ENCODE measurements at places on chromosomes 12 and 14.

DNA sequence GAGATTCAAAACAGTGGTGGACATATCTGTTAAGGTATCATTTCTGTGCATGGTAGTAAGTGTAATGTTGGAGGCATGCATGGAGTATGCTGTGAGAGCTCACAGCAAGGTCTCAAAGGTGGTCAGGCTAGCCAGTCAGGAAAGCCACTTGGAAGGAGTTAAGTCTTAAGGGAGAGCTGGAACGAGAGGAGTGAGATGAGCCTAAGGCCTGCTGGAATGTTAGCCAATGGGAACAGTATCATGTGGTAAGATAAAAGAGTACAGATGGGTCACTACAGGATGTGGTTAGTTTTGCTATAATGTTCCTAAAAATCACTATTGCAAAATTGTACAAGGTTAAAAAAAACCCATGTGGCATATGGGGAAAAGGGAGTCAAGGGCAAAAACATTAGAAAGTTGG lies 311.7 kb upstream of the E2F7 start:
- DNase-seq, result no peak

GRCh38 chr12:71935594-71935993 lies 3.1 kb upstream of the TPH2 start:
- no peak for DNase-seq

DNA sequence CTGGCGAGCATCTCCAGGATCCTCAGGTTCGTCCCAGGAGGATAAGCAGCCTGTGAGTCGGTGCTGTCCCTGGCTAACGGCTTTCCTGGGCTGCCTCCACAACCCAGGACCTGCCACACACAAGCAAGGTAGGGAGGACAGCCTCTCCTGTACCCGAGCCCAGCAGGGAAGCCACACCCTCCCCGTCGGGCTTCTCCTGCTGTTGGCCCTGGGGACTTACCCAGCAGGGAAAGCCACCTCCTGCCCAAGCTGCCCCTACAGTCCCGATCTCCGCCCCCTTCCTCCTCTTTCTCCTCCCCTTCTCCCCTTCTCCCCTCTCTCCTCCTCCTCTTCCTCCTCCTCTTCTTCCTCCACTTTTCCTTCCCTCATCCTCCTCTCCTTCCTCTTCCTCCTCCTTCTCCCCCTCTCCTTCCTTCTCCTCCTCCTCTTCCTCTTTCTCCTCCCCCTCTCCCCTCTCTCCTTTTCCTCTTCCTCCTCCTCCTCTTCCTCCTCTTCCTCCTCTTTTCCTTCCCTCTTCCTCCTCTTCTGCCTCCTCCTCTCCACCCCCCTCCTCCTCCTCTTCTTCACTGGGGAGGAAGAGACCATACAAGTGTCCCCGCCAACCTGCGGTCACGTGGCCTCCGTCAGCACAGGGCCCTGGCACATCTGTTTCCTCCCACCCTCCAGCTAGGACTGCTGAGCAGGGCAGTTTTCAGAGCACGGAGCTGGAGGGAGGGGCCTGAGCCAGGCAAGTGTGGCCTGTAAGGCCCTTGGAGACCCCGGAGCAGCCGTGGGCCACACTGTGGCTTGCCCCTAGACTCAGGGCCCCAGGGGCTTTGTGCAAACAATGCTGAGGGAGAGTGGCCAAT lies 17.3 kb upstream of the RFLNA start:
- no peak for DNase-seq

DNA sequence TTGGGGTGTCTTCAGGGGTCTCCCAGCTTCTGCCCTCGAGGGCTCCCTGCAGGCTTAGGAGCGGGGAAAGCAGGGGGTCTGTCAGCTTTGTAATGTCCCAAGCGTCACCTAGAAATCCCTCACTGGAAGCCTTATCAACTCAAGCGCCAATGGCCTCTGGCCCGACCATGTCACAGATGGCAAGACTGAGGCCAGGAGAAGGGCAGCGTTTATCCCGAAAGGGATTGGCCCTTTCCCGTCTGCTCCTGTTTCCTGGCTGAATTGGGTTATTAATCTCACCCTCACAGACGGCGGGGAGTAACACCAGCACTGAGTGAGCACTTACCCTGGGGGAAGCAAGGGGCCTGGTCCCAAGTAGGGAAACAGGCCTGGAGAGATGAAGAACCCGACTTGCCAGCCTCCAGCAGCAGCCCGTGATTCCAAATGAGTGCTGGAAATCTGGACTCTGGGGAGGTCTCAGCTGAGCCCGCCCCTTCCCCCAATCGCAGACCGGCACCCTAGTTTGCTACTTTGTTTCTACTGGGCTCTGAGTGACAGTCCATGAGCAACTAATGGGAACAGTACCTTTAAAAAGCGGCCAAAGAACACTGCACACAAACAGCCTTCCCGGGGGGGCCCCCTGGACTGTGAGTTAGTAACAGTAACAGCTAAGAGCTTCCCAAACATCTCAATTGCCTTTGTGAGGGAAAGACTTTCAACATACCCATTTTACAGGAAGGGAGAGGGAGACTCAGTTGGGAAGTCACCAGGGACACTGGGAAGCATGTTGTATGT lies 2.1 kb upstream of the NCOR2 start:
- DNase-seq, result no peak

GRCh38 chr12:123761841-123762714 lies at the start of gene DNAH10:
TSS of gene DNAH10 (plus strand) at chr12:123762301. CDS start at chr12:123762337, 36 bp downstream.
- no peak for DNase-seq

DNA sequence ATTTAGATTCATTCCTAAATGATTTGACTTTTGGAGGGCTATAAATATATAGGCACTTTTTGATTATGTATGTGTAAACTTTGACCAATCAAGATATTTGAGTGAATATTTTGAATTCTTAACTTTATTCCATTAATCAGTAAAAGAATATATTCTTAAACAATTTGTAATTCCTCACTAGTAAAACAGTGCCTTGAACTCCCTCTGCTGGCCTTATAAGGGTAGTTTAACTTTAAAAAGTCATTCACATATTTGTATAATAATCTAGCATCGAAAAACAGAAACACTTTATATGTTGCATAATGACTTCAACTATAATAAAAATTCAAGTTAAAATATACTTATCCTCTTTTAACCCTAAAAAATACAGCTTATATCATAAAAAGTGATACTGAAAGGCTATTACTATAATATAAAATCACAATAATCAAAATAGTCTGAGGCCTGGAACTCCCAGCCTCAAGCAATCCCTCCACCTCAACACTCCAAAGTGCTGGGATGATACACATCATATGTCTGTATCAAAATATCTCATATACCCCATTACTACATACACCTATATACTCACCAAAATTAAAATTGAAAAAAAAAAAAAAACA lies 31.2 kb downstream of the CCDC59 start:
- peak; percentile 47 for DNase-seq

DNA sequence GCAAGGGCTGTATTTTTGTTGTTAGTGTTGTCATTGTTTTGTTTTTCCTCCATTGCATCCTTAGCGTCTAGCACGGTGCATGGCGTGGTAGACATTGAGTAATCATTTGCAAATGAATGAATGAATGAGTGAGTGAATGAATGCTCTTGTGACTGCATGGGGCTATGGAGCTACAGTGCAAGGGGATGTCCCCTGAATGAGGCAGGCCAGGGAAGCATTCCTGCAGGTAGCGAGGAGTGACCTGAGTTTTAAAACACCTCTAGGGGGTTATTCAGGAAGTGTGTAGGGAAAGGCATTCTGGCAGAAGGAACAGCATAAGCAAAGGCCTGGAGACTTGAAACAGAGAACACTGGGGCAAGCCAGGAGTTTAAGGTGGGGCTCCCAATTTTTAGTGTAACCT lies 16.9 kb downstream of the MYL2 start:
- no peak for DNase-seq

DNA sequence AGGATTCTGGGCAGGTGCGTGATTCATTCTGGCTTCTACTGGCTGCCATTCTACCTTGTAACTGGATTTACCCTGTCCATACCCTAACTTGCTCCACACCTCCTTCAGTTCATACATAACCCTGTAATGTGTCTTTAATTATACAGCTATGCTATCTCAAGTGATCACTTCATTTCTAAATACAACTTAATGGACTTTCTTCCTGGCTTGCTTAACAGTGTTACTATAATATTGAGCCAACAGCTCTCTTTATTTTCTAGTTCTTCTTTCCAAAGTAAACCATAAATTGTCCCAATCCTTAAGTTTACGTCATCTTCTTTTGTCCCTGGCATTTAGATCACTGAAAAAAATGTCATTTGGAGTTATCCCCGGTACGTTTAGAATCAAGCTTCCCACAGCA lies 75.9 kb upstream of the KCNJ8 start:
- DNase-seq, result no peak

DNA sequence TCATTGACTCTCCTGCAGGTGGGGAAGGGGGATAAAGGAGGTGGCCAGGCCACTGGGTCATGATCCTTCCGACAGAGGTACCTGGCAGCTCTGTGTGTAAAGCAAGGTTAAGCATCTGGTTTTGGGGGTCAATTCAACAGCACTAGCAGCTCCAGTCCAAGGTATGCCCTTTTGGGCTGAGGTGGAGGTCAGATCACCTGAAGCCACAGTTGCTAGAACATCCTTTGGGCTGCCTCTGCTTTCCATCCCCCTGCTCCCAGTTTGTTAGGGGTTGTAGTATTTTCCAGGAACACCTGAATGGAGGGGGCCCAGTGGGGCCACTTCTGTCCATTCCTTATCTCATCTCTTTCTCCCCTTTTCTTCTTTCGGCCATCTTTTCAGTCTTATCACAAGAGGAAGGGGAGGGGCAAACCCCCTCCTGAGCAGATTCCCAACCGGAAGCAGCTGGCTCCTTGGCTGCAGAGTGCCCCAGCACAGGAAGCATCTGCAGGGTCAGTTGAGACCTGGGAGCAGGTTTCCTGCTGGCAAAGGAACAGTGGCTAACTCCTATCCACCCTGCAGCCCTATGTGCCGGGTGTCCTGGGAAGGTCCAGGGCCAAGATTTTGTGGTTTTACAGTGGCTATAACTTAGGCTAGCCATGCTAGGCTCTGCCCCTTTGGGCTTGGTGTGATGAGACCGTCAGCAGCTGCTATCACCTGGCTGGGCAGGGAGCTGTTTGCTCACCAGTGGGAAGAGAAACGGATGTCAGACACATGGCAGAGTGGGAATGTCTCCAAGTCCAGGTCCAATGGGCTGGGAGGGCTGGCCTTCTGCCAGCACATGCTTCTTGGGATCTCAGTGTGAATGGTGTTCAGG lies 40.2 kb downstream of the SH2B3 start:
- peak; percentile 42 for DNase-seq

DNA sequence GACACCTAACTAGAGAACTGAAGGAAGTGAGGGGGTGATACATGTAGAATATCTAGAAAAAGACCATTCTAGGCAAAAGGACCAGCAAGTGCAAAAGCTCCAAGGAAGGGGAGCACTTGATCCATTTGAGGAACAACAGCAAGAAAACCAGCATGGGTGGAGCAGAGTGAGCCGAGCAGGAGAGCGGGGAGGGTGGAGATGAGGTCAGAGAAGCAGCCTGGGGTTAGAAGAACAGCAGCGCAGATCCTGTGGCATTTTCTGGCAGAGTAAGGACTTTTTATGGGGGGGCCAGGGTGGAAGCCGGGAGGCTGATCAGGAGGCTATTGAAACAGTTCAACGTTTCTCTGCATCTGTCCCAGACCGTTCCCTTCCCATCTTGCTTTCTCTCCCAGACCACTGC lies 24.5 kb upstream of the TMCC3 start:
- no peak for DNase-seq

DNA sequence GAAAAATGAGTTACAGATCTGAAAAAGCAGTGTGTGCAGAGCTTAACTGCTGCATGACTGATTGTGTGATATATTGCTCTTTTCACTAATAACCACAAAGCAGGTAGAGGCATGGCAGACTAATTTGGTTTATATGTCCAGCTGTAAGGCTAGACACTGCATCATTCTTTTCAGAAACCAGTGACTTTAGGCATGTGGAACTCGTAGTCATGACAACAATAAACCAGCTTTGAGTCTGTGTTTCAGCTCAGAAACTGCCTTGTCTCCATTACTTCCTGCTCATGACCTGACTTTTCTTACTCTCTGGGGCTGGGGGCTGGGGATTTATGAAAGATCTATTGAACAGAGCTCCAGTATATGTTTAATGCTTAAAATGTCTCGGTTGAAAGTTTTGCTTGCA lies 146.8 kb upstream of the LRIG3 start:
- DNase-seq, result peak; percentile 91

- no peak for DNase-seq
Measured at GRCh38 chr12:61536525-61536924, 723.7 kb upstream of the USP15 start.

DNA sequence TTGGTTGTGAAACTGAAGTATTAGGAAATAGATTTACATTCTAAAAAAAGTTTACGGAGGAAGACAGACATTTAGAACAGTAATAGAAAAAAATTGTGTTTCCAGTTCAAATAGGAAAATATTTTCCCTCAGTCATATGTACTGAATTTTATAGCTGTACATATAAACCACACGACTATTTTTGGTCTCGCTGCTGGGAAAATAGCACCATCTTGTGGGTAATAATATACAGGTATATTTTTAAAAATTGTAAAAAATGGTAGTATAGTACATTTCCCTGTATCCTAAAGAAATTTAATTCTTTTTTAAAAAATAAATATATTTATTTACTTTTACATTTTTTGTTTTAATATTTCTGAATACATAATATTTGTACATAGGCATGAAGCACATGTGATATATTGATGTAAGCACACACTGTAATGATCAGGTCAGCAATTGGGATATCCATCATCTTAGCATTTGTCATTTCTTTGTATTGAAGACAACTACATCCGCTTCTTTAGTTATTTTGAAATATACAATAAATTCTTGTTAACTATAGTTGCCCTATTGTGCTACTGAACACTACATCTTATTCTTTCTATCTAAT lies 168.6 kb downstream of the ALX1 start:
- DNase-seq, result no peak

GRCh38 chr12:50625029-50625925 lies 120.5 kb downstream of the DIP2B start:
- no peak for DNase-seq

DNA sequence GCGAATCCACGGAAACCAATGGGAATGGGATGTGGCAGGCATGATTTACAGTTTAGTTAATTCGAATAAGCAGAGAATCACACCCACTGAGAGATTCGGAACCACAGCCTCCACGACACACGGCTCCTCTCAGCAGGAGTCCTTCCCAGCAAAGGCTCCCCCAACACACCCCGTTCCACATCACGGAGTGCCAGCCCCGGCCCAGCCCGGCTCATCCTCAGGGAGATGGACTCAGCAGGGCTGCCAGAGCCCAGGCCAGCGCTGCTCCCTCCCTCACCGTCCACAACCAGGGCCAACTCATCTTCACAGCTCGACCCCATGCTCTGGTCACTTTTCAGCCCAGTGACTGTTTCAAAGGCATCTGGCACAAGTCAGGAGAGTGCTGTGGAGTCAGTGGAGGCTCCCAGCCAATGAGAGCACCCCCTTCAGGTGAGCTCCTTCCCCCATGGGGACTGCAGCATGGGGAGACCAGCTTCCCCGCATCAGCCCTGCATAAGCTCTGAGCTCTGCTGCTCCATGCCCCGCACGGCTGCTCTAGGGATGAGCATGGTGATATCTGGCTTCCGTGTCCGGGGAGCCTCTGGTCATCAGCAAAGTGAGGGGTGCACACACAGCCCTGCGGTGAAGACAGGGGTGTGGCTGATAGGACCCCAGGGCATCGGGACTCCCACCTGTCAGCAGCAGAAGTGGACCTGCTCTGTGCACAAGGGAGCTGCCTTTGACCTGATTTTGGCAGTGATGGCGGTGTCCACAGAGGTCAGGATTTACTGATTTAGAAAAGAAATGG lies 238.8 kb upstream of the SFSWAP start:
- DNase-seq, result no peak

- DNase-seq, result peak; percentile 32
Measured at GRCh38 chr14:24411443-24412389, 12.9 kb downstream of the NYNRIN start.
